HS-27A (cell line): ENCODE measurements at places on chromosomes 7 and 10.

DNA sequence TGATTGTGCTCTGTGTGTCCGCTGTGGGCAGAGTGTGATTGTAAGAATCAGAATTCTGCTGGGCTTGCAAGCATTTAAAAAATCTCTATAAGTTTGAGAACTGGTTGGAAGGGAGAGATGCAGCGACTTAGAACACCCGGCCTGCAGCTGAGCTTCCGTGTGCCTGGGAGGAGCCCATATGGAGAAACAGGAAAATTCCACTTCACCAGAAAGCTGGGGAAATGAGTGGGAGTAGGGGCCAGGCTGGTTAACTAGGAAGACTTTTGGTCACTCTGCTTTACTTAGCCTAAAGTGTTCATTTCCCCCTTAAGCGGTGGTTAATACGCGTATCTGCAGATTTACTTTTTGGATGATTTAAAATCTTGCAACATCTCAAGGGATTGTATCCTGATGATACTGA is 72.2 kb downstream of the TCF7L2 start:
- DNase-seq = no peak

DNA sequence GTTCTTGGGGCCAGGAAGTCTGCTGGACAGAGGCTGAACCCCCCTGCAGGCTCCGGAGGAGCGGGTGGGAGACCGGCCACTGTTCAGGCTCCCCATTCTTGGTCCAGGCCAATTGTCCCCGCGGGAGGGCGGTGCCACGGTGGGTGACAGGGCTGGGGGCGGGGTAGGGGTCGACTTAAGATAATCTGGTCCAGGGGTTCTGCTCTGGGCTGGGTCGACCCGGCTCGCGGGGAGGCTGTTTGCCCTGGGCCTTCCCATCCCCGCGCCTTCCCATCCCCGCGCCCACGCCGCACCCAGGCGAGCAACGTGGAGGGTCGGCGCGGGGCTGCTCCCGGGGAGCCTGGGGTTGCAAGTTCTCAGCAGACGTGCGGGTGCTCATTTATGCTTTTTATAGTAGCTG is 7.3 kb upstream of the GLRX3 start:
- no peak for DNase-seq

DNA sequence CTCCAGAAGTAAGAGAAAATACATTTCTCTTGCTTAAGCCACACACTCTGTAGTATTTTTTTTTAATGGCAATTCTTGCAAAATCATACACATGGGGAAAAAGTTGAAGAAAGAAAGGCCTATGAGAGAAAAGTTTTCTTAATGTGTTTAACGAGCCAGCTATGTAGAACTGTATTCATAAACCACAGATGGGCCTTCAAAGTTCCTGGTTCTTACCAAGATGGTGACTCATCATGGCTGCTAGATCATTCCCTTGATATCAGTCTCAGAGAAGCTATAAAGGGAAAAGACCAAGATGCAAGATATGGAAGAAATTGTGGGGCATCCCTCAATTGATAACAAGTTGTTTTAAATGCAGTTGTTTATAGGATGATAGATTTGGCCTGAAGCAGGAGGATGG is 992.7 kb upstream of the MBL2 start:
- no peak for DNase-seq

DNA sequence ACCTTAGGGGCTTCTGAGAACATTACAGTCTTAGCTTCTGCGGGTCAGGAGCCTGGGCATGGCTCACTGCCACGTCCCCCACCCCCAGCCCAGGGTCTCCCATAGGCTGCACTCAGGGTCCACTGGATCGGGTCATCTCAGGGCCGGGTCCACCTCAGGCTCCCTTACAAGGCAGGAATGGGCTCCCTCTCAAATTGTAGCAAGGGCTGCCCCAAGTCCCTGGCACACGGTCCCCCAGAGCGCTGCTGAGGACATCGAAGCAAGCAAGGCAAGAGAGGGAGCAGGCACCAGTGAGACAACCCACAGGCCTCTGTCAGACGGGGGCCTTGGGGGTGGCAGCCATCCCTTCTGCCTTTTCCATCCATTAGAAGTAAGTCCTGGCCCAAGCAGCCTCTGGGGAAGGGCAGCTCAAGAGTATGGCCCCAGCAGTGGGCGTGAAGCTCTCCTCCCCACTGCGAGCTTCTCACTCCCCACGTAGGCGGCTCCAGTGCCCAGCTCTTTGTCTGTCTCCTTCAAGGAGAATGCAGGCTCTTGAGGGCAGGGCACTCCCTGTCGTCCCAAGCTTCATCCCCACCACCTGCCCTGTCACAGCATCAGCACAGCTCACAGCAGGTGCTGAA is 18.0 kb upstream of the RET start:
- DNase-seq = no peak

GRCh38 chr7:55314967-55315366 is 50.2 kb upstream of the LANCL2 start:
- DNase-seq = no peak

DNA sequence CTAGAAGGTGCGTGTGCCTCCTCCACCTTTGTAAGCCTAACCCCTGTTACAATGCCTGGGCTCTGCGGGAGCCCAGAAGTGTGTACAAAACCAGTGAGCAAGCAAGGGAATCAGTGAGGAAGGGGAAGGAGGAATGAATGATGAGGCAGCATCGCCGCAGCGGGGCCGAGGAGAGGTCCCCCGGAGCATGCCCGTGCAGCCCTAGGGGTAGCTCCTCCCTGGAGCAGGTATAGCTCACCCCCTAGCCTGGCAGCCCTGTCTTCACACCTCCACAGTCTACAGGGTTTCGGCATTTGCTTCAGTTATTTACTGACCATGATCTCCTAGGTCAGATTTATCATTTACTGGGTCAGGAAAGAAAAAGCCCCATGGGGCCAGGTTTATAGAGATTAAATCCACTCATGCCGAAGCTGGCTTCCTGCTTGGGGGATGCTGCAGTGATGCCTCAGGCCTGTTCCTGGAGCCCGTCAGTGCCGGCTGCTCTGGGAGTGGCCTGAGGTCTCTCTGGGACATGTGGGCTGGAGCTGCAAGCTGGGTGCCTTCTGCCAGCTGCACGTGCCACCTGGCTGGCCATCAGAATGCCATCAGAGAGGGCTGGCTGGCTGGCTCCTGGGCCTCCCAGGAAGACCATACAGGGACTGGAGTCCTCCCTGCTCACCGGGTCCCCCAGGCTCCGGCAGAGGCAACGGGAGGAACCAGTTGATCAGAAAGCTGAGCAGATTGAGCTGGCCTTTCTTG is 138.9 kb downstream of the GRK5 start:
- no peak for DNase-seq

DNA sequence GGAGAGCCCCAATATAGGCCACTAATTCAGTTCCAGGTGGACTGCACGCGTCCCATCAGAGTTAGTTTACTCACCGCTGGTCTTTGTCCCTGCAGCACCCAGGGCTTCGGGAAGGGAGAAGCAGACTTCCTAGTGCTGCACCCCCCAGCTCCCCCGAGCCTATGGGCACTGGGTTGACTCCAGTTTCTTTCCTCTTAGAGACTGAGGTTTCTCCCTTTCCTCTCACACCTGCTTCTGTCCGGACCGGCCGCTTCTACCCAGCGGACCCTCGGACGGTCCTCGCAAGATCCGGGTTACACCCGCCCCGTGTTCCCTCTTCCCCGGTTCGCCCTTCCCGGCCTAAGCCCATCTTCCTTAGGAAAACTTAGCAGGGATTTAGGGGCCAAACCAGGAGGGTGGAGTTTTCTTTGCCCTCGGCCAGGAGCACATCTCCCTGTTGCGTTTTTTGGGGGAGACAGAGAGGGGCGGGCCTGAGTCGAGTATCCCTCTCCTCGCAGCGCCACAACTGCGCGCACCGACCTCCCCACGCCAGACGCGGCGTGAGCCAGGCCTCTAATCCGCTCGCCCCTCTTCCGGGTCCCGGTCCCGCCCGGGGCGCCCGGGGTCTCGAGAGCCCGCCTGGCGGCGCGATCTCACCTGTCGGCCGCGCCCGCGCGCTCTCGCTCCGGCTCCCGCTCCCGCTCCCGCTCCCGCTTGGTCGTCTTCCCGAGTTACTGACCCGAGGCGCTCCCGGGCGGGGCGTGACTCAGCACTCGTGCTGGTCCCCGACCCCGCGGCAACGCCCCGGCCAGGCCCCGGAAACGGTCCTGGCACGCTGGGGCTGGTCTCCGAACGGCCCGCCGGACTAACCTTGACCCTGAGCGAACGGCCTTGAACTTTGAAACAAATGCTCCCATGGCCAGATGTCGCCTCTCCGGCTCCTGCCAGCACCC is at the start of gene AIFM2:
Gene AIFM2 (minus strand): TSS at position 728 of the 932 bp plus-strand sequence. CDS start 8,741 bp downstream, outside the sequence.
- DNase-seq = no peak

DNA sequence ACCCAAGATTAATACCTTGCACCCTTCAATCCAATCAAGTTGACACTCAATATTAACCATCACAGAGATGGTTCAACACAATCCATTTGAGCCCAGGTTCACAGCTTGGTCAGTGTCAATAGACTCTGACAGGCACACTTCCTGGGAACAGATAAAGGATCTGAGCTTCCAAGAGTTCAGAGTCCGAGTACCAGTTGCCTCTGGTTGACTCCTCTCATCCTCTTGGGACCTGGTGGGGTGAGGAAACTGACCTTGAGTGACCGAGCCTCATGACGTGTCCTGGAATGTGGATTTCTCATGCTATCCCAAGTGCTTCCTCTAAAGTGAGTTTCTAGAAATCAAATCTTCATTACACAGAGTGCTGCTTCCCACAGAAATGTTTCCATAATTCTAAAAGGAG is 162.0 kb downstream of the CYP26A1 start:
- DNase-seq = peak; percentile 56
